Ovary (tissue), 10 donors: ENCODE measurements at places on chromosomes 13 and 19. TPM values are rescaled to one million over a fixed set of nuclear protein-coding genes. Genes with fewer than 3 reads are reported as not detected.

ANKLE1 gene
- total RNA-seq: 1.4 TPM

ZNF441 gene
- 18.9 TPM for total RNA-seq

KLHL1 gene
- total RNA-seq: not detected

ZNF283 gene
- 8.2 TPM for total RNA-seq

TGFB1 gene
- total RNA-seq: 25.4 TPM

C13orf42 gene
- not detected for total RNA-seq

CNMD gene
- total RNA-seq: not detected
